Stimulated activated CD8-positive, alpha-beta memory T cell treated with anti-CD3 and anti-CD28 coated beads, Interleukin-12 subunit alpha, Interleukin-12 subunit beta, amount 100 ng/mL, for 1 hour (primary cell): ENCODE measurements at places on chromosomes 7 and 10.

DNA sequence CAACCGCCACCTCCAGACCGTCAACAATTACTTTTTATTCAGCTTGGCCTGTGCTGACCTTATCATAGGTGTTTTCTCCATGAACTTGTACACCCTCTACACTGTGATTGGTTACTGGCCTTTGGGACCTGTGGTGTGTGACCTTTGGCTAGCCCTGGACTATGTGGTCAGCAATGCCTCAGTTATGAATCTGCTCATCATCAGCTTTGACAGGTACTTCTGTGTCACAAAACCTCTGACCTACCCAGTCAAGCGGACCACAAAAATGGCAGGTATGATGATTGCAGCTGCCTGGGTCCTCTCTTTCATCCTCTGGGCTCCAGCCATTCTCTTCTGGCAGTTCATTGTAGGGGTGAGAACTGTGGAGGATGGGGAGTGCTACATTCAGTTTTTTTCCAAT, 146.6 kb downstream of the CHRM2 start:
- DNase-seq, result no peak

- DNase-seq, result no peak
Observed at GRCh38 chr7:48237354-48237753, 66.1 kb downstream of the ABCA13 start.

DNA sequence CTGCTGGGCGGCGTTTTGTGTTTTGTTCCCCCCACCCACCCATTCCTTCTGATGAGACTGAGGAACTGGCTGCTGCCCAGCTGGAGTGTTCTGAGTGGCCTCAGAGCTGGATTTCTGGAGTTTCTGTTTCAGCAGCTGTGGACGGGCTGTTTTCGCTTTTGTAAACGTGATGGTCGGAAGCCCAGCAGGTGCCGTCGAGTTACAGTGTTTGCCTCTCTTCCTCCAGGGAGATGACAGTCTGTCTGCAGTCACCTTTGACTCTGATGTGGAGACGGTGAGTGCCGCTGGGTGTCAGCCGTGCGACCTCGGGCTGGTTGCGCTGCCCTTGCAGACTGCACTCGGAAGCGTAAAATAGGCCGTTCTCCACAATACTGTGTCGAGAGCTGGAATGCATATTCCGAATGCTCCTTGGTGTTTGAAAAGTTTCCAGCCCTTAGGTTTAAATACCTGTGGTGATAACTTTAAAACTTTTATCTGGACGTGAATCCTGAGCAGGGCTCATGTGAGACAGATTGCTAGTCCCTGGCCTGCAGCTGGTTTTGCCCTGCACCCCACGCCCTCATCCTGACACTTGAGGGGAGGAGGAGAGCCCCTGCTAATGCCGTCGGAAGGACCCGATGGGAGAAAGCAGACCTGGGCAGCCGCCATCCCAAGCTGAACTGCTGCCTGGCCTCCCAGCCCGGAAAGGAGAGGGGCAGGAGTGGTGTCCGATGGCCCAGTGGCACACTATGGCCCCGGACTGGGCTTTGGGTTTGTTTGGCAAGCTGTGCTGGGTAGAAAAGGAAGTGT, 8.3 kb downstream of the IQCE start:
- no peak for DNase-seq

DNA sequence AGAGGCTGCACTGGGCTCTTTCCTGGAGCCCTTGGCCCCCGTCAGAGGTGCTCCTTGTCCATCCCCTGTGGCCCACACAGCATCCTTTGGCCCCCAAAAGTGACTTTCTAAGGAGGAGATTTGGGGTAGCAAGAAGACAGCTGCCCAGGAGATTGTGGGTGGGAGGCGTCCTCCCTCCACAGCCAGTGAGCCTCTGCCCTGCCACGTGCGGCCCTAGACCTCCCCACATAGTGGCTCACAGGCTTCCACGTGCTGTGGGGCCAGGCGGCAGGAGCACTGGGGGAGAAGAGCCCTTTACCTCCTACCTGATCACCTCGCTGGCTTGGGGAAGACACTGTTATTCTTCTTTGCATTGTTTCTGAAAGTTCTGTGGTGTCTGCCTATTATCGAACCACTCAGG, 178.8 kb downstream of the TCERG1L start:
- no peak for DNase-seq

DNA sequence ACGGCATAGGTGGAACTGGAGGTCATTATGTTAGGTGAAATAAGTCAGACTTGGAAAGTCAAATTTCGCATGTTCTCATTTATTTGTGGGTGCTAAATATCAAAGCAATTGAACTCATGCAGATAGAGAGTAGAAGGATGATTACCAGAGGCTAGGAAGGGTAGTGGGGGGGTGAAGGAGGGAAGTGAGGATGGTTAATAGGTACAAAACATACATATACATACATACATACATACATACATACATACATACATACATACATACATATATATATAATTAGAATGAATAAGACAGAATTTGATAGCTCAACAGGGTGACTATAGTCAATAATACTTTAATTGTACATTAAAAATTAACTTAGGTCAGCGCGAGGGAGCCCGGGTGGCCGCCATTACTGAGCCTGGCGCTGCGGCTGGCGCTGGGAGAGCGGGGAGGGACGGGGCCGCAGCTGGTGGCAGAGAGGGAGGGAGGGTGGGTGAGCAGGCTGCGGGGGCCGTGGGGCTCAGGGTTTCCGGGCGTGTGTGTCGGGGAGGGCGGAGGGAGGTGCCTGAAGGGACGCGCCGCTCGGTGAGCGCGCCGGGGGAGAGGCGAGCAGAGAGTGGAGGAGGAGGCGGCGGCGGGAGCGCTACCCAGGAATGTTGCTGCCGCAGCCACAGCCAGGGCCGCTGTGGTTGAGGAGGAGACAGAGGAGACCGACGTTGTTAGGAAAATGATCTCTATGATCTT, 85.8 kb upstream of the EGFR start:
- no peak for DNase-seq

DNA sequence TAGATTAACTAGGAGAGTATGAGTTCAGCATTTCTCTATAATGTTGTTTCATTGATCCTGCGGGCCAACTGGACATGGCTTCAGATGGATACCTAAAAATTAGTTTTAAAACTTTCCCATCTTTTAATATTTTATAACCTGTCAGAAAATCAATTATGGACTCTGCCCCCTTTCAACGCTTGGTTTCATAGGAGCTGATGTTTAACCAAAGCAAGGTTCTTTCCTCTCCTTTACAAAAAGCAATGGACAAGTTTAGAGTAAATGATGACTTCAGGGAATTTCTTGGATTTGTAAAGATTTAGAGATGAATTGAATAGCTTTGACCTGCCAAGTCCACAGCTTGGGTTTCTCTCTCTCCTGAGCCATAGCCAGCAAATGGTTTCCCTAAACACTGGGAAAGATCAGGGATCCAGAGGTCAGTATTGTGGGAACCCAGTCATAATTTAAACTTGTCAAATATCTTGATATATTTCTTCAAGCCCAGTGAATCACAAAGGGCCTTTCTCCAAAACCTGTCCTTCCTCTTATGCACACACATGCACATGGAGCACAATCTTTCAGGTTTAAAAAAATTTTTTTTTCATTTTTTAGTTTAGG, 177.1 kb downstream of the EVX1 start:
- no peak for DNase-seq

DNA sequence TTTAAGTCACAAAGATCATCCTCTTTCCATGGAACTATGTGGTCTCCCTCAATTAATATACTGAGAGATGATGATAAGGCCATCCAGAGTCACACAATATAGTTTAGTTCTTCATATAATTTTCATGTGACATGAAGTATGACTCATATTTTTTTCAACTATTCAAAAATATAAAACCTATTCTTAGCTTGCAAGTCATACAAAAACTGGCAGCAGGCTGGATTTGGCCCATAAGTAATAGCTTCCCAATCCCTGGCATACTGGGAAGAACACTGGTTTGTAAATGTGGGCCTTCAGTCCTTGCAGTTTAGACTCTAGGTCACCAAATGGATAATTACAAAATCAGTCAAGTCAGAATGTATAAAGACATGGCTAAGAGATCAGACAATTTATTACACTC, 356.6 kb downstream of the PPP1R3A start:
- DNase-seq, result no peak

- no peak for DNase-seq
Observed at GRCh38 chr10:97123765-97124164, 62.0 kb downstream of the SLIT1 start.
